Gastroesophageal sphincter (tissue), 4 donors: ENCODE measurements at places on chromosomes 11 and 22. TPM values are rescaled to one million over a fixed set of nuclear protein-coding genes. Genes with fewer than 3 reads are reported as not detected.

The MMP1 gene
- not detected for total RNA-seq

The LINC01488 gene
- total RNA-seq = not detected

The OR51E2 gene
- 2.5 TPM for total RNA-seq

The POLDIP3 gene
- total RNA-seq = 34.7 TPM

The ZNF74 gene
- 10.1 TPM for total RNA-seq

The OR51B2 gene
- total RNA-seq = not detected

The ACRV1 gene
- total RNA-seq = not detected

The MPZL2 gene
- 12.9 TPM for total RNA-seq

The PAK1 gene
- total RNA-seq = 40.6 TPM

The P2RY2 gene
- total RNA-seq = 1.1 TPM

The CCND1 gene
- 24.1 TPM for total RNA-seq

The MPEG1 gene
- total RNA-seq = 15.3 TPM

The NNMT gene
- total RNA-seq = 39.4 TPM

The SBF2 gene
- 52.8 TPM for total RNA-seq

The CHADL gene
- total RNA-seq = 5.9 TPM

The OR2AT4 gene
- not detected for total RNA-seq

The TNNI2 gene
- total RNA-seq = not detected

The SLC22A8 gene
- not detected for total RNA-seq

The MRGPRE gene
- total RNA-seq = not detected

The ALDH3B2 gene
- total RNA-seq = 3.4 TPM

The TENM4 gene
- 11.7 TPM for total RNA-seq

The ACTN3 gene
- total RNA-seq = not detected

The HOATZ gene
- not detected for total RNA-seq

The ZNF280B gene
- 1.1 TPM for total RNA-seq

The PRR33 gene
- not detected for total RNA-seq

The PLAAT4 gene
- 18.0 TPM for total RNA-seq

The CHRNA10 gene
- total RNA-seq = 0.19 TPM
